ENCODE measurements at places on chromosomes 16 and 17.

DNA sequence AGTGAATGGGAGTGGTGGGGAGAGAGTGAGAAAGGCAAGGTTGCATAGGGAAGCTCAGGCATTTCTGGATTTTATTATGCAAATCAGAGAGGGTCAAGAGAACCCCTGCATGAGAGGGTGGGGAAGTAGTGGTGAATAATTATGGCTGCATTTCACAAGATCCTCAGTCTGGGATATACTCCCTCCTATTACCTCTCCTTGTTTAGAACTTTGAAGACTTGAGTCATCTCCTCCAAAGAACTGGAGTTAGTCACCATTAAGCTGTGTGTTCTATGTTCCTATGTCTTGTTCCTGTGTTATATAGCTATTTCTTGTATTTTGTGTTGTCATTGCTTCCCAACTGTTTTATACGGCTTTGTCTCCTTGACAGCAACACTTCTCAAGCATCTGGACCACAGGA is 18.4 kb downstream of the SOX9 start:
- DNase-seq = no peak

- DNase-seq = no peak
Measured at GRCh38 chr17:29154516-29155226, 25.5 kb downstream of the MYO18A start.

DNA sequence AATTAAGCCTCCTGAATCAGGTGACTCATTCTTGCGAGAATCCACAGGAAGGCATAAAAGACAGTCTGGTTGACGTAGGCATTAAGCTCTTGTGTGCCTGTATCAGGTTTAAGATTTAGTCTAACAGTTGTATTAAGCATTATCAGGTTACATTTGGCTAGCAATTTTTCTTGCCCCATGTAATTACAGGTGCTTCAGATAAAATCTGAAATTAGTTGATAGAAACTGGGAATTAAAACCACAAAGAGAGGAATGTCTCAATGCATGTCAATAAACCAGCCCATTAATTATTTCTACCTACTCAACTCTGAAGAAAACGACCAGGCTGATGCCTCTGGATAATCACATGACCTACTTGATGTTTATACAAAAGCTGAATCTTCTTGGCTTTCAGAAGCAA is 217.2 kb downstream of the CA10 start:
- no peak for DNase-seq

DNA sequence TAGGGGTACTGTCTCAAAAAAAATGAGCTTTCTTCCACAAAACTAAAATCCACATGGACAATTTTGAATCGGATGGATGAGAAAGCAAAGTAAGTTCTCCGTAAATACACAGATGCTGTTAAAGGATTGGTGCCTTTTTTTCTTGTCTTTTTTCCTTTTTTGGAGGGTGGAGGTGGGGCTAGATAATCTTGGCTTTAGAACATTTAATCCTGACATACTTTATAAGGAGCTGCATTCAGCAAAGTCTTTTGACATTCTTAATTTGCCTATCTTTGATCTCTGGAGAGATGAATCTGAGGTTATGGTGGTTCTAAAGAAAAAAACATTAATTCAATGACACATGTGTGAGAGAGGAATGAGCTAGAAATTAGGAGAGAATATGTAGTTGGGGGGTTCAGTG is 312.3 kb upstream of the KCNJ16 start:
- no peak for DNase-seq

GRCh38 chr17:36149296-36149820 is 27.1 kb downstream of the TBC1D3B start:
- no peak for DNase-seq

DNA sequence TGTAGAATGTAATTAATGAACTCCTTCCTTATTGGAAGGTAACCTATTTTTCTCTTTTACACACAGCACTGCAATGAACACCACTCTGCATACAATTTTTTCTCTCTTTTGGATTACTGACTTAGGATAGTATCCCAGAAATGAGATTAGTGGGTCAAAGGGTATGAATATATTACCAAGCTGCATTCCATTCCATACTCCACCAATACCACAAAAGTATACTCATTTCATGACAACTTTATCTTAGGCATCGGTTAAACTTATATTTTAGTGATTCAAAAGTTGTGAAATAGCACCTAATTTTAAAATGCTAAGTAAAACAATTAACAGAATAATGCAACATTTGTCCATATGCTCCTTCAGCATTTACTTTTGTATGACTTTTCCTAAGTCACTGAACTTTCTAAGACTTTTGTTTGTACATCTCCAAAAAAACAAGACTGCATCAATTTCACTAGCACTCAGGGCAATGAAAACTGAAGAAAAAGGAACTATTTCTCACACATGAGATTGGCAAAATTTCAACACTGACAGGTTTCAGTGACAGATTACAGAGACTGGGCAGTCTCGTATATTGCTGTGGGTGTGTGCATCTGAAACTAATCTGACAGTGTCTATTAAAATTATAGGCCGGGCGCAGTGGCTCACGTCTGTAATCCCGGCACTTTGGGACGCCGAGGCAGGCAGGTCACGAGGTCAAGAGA is 32.1 kb downstream of the HELZ start:
- no peak for DNase-seq

DNA sequence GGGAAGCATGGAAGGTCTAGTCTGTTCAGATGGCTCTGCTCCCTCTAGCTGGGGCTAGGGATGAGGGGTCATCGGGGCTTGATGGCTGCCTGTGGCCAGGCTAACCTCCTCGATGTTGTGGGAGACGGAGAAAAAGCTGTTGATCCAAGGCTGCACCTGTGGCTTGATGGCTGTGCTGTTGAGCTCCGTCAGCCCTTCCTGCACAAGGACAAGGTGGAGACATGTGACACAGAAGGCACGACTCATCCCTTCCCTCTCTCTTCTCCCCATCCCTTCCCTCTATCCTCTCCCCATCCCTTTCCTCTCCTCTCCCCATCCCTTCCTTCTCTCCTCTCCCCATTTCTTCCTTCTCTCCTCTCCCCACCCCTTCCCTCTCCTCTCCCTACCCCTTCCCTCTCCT is 28.2 kb downstream of the FCSK start:
- DNase-seq = no peak

- no peak for DNase-seq
Measured at GRCh38 chr17:15271741-15272140, 6.6 kb upstream of the PMP22 start.

DNA sequence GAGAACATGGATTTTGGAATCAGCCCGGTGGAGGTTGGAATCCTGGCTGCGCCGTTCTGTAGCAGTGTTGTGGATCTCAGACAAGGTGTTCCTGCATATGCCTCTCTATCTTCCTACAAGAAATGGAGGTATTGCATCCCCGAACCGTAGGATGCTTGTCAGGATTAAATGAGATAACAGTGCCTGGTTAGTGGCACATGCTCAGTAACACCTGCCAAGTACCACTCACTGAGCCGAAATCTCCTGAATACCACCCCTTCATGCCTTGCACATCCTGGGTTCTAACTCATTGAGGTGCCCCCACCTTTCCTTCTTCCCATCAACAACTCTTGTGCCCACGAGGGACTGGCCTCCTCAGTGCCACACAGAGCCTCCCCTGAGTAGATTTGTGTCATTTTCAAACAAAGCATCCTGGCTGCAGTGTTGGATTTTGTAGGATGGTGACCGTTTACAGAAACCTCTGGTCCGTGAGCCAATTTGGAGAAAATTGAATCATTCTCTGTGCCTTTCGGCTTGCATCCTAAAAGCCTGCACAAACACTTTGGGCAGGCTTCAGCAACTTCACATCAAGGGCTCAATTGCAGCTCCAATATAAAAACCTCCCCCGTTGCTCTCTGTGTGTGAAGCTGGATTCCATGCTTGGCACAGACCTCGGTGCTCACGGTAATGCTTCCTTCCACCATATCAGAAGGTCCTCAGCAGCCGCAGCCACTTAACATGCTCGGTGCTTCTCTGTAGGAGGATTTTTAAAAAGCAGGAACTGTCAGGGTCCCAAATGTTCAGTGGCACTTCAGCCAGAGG is 84.2 kb downstream of the WWOX start:
- no peak for DNase-seq

GRCh38 chr17:32275060-32276042 is 9.7 kb downstream of the RHBDL3 start:
- DNase-seq = no peak

DNA sequence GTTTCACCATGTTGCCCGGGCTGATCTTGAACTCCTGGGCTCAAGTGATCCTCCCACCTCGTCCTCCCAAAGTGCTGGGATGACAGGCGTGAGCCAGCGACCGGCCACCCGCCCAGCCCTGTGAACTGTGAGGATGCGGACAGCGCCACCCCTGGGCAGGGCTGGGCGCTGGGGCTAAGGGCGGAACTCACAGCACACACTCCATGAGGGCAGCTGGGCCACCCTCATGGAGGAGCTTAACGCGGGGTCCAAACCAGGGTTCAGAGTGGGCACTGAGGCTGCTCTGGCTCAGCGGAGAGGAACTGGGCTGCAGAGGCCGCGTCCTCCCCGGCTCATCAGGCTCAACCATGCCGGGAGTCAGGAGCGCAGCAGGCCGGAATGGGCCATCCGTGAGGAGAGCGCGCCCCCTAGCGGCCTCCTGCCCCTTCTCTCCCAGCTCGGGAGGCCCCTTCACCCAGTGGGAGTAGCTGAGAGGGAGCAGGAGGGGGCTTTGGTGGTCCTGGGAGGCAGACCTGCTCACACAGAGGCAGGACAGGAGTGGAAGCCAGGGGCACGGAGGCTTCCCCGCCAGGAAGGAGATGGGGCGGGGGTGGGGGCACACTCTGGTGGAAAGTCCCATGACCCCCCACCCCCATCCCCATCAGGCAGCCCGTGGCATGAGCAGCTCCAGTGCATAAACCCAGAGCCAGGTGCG is 13.8 kb downstream of the CORO7 start:
- DNase-seq = peak; percentile 31

GRCh38 chr16:26970292-26970691 is 96.4 kb upstream of the C16orf82 start:
- no peak for DNase-seq

GRCh38 chr17:67549820-67550219 is 167.9 kb upstream of the NOL11 start:
- DNase-seq = no peak

GRCh38 chr17:15260376-15261257 is 4.5 kb downstream of the PMP22 start:
- no peak for DNase-seq

GRCh38 chr16:74035816-74036215 is 260.8 kb upstream of the PSMD7 start:
- DNase-seq = no peak

DNA sequence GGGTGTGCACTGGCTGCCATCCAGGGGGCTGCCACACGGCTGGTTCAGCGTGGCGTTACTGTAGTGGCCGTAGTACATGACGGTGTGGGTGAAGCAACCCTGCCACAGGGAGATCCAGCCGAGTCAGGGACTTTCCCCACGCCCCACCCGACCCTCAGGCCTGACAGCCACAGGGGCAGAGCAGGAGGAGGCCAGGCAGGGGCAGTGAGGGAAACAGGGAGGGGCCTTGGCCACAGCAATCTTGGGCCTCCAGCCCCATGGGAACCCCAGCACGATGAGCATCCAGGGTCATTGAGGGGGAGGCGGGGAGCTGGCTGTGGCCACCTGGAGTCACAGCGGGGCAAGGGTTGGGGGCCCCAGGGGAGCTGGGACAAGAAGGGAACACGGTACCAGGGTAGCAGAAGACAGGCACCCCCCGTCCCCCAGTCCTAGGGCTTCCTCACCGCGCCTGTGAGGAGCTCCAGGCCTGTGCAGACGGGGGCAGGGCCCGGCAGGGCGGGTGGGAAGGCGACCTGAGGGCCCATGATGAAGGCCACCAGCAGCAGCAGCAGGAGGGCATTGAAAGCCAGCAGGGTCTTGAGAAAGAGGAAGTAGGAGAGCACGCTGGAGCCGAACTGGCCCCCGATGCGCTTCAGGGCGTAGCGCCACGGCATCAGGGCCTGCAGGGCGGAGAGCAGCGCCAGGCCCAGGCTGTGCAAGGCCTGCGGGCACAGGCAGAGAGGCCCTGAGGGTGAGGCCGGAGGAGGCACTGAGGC is 4.3 kb downstream of the TMC6 start:
- no peak for DNase-seq

DNA sequence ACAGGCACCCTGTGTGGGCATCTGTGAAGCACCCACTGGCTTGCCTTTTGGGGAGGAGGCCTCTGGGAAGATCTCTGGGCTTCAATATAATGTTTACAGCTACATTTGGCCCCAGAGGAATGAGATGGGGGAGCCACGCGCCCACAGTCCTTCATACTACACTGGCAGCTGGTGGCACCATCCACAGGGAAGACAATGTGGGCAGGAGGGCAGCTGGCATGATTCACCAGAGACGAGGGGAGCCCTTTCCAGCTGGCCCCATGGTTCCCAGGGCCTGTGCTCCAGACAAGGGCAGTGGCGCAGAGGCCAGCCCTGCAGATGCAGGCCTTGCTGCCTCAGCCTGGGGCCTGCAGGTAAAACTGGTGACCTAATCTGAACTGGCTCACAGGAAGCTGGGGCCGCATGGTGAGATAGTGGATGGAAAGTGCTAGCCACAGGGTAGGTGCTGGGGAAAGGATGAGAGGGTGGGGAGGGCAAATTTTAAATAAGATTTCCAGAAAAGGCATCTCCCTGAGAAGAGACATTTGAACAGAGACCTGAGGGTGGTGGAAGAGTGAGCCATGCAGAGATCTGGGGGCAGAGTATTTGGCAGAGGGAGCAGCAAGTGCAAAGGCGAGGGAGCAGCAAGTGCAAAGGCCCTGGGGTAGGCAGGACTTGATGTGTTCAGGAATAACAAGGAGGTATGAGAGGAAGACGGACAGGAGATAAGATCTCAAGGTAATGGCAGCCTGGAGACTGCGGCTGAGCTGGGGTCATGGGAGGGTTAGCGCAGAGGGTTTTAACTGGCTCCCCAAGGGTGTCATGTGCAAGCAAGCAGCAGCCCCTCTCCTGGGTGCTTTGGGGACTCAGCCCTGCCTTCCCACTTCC is 12.1 kb upstream of the KCNJ12 start:
- no peak for DNase-seq

DNA sequence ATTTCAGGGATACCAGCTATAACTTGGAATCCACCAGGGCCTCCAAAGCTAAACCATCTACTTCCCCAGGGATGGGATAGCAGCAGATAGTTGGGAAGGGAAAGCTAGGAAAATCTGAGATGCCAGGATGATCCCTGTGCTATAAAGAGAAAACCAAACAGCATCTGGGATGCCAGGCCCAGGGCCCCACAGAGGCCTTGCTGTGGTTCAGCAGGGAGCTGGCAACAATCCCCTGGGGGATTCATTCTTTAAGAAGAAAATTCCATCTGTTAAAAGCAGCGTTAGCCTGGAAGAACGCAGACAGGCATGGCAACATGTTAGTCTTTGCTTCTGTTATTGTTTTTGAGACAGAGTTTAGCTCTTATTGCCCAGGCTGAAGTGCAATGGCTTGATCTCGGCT is 16.6 kb downstream of the MYO18A start:
- no peak for DNase-seq

- no peak for DNase-seq
Measured at GRCh38 chr17:16948587-16949376, 23.1 kb downstream of the TNFRSF13B start.

- DNase-seq = peak; percentile 38
Measured at GRCh38 chr17:57671667-57672632, 73.1 kb downstream of the CCDC182 start.

DNA sequence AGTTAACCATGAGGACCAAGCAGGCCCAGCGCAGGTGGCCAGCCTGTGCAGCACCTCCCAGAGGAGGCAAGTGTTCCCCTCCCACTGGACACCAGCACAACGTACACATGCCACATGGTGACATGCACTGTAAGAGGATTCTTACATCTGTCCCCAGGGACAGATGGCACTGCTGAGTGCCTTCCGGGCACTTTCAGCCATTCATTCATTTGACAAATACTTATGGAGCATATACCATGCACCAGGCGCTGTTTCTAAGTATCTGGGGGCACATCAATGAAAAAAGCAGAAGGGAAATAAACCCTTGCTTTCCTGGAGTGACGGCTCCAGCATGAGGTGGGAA is 79.6 kb downstream of the GAS7 start:
- DNase-seq = no peak

- no peak for DNase-seq
Measured at GRCh38 chr17:32541640-32542039, 54.8 kb downstream of the CDK5R1 start.

Data from stimulated activated CD4-positive, alpha-beta T cell treated with anti-CD3 and anti-CD28 coated beads, Interleukin-1b, Interleukin-23, amount 100 ng/mL, for 1 hour (primary cell).